NCI-H1417 treated with DMSO at 0.1 percent for 48 hours (cell line): ENCODE measurements at places on chromosomes 13 and 19.

DNA sequence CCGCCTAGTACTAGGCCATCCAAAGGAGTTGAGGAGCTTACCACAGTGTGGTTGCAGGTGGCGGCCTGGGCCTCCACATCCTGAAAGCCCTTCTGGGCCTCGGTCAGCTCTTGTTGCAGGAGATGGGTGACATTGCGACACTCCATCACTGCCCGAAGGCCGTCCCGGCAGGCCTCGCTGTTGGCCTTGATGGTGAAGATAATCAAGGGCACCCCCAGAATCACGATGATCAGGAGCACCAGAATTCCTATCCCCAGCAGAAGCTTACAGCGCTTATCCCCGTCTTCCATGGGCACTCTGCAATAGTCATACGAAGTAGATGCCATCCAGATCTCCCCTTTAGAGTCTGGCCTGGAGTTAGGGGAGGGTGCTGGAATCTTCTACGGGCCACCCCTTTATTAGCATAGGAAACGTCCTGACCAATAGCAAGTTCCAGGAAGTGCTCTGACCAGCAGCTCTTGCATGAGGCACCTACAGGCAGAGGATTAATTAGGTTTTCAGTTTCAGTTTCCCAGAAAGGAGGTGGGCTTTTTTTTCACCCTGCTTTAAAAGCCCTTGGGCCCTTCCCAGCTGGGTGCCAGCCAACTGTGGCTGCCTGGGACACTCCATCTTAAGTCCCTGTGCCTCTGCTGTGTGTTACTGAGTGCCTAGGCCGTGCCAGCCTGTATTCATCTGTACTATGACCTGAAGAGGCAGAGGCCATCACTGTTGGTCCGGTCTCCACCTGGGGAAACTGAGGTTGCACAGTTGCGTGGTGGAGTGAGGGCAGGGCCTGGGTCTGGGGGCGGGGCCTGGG, at the start of gene BST2:
Gene BST2, minus strand, starts transcription at position 381 of the 796 bp plus-strand sequence. Its CDS starts 55 bp downstream, at position 326.
- DNase-seq, result no peak

- DNase-seq, result no peak
Measured at GRCh38 chr19:46530636-46531035, 35.0 kb upstream of the PNMA8B start.

GRCh38 chr19:36514012-36514612, 14.0 kb downstream of the ZNF260 start:
- no peak for DNase-seq

GRCh38 chr19:50478901-50479715, 2.5 kb upstream of the GARIN5A start:
- no peak for DNase-seq

DNA sequence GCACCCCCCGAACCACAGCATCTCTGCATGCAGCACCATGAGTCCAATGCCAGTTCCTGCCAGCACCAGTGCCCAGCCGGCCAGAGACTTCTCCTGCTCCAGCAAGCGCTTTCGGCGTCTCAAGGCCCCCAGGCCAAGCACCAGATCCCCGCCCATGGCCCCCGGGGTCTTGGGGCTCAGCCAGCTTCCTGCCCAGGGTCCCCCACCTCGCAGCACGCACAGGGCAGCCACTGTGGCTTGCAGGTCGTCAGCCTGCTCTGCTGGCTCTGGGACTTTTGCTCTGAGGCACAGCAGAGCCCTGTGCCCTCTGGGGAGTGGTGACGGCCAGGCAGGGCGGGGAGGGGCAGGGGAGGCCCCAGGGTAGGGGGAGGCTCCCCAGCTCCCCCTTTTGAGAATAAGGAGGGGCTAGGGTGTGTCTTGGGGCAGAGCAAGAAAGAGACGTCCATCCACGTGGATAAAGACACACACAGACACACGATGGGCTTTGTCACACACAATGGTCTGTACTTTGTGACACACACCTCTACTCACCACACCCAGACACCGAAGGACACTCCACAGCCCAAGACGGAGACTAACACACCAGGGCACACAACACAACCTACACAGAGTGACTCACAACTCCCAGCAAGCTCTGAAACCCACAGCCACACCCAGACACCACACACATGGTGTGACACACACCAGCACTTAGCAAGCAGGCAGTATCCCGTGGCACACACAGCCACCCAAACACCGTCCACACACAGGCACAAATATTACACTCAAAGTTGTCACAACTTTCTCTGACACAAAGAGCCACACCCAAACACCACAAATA, at the start of gene KCNN4:
Gene KCNN4, minus strand, starts transcription at position 268 of the 820 bp plus-strand sequence. Its CDS starts 112 bp downstream, at position 156.
- no peak for DNase-seq
